ENCODE measurements at places on chromosomes 7 and 10.

DNA sequence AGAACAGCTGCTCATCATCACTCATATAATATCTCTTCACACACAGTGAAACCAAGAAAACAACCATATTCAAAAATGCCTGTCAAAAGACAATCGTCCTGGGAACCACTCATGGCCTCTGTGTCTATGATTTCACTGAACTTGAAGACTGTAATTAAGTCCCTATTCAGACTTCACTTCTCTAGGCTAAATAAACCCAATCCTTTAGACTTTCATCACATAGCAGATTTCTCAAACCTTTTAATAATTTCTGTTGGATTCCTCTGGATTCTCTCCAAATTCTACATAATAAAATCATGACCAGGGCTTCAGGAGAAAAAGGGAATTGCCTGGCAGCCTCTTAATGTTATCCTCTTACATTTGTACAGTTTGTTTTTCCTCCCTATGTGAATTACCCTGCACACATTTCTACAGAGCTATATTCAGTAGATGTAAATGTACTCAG is 201.1 kb downstream of the LRRN3 start:
- DNase-seq, result no peak

DNA sequence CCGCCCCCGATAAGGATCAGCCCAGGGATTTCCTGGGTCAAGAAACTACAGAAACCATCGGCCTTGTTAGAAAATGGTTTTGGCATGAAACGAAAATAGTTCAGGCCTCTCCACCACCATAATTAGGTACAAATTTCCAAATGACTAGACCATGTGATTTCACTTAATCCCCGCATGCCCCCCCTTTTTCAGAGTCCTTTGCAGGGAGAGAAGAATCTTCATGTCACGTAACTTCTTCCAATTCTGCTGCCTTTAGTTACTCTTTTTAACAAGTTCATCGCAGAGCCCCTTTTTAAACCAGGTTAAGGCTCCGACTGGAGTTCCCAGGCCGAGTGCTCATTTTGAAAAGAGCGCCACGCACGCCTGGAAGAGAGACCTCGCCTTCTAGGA is 3.4 kb downstream of the PDGFA start:
- DNase-seq, result no peak

DNA sequence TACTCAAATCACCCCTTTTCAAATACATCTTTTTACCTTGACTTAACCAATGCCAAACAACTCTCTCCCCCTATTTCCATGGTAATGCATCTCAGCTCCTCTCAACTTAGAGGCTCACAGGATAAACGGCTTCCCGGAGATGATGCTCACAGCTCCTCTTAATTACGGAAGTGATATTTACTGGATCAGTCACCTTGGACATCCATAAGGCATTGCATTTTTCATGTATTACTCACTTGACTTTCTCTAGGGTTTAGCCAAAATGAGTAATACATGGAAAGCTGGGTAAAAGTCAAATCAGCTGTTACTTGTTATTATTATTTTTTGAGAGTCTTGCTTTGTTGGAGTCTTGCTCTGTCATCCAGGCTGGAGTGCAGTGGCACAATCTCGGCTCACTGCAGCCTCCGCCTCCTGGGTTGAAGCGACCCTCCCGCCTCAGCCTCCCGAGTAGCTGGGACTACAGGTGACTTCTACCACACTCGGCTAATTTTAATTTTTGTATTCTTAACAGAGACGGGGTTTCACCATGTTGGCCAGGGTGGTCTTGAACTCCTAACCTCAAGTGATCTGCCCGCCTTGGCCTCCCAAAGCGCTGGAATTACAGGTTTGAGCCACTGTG is 73.3 kb upstream of the RHEB start:
- no peak for DNase-seq

DNA sequence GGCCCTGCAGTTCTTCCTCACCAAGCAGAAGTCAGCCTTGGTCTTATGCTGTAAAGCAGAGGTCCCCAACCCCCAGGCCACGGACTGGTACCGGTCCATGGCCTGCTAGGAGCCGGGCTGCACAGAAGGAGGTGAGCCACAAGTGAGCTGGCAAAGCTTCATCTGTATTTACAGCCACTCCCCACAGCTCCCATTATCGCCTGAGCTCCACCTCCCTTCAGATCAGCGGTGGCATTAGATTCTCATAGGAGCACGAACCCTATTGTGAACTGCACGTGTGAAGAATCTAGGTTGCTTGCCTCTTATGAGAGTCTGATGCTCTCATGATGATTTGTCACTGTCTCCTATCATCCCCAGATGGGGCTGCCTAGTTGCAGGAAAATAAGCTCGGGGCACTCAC is 87.6 kb upstream of the NEBL start:
- DNase-seq, result no peak

DNA sequence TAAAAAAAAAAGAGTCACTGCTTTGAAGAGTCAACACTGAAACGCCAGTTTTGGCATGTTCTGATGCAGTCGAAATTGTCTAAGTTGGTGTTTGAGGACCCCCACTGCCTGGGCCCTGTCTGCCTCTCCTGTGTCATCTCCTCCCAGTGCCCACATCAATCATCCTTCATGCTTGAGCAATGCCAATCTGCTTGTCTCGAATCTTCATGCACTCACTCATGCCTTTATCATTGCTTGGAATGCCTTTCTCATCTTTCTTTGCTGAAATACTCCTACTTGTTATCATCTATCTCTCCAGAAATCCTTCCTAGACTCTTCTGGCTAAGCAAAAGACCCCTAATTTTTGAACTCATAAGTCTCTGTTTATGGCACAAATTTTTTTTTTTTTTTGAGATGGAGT is 42.1 kb upstream of the PLPP4 start:
- no peak for DNase-seq

GRCh38 chr7:110486549-110486948 is 604.4 kb upstream of the LRRN3 start:
- no peak for DNase-seq

GRCh38 chr10:24552346-24553016 is 171.2 kb downstream of the ARHGAP21 start:
- no peak for DNase-seq

DNA sequence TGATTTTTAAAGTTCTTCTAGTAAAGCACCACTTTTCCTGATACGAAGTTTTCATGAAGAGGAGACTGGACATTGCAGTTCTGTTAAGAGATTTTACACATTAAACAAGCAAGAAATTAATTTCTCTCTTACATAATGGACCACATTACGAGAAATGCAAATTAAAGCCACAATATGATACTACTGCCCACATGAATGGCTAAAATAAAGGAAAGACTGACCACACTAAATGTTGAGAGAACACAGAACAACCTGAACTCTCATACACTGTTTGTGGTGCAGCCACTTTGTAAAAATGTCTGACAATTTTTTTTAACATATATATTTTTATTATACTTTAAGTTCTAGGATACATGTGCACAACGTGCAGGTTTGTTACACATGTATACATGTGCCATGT is 44.0 kb upstream of the HERPUD2 start:
- no peak for DNase-seq

GRCh38 chr7:7820939-7821338 is 102.5 kb upstream of the RPA3 start:
- no peak for DNase-seq

DNA sequence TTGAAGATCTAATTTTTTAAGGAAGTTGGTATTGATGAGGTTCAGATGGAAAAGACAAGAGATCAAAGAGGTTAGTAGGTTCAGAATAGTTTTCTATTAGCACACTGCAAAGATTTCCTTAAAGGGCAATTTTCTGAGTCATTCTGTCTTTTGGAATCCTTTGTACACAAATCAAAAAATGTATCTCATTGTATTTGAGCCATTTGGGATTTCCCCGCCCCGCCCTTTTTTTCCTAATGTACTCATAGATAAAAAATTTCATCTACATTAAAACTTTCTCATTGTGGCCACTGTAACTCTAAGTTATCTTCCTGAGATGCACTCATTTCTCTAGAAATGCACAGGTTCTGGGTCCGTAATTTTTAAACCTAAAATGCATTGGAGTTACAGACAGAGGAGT is 12.1 kb downstream of the GIMAP6 start:
- DNase-seq, result no peak
